ENCODE measurements at places on chromosomes 12 and 14.
A peak's percentile ranks its signal among the peaks of the same experiment; 100 is the strongest.

- DNase-seq: no peak
Observed at GRCh38 chr12:46377678-46378077, 5.1 kb upstream of the SLC38A2 start.

DNA sequence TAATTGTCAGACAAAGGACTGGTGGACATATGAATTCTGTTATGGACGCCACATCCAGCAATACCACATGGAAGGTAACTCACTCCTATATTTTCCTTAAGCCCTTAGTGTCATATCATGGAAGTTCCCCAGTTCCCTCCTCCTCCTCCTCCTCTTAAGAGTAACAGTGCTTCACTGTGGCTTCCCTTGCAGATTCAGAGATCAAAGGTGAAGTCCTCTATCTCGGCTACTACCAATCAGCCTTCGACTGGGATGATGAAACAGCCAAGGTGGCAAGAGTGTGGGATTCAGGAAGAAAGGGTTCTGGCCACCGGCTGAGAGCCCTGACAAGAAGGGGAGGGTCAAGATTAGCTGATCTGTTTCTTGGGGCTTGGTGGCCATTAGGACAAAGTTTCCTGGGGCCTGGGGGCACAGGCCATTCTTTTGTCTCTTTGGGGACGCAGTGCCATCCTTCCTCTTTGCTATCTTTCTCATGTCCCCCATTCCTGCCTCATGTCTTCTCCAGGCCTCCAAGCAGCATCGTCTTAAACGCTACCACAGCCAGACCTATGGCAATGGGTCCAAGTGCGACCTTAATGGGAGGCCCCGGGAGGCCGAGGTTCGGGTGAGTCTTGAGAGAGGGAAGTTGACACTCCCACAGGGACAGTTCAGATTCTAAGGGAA, 2.0 kb downstream of the OS9 start:
- no peak for DNase-seq

- no peak for DNase-seq
Observed at GRCh38 chr12:122793685-122794106, 19.3 kb downstream of the CCDC62 start.

DNA sequence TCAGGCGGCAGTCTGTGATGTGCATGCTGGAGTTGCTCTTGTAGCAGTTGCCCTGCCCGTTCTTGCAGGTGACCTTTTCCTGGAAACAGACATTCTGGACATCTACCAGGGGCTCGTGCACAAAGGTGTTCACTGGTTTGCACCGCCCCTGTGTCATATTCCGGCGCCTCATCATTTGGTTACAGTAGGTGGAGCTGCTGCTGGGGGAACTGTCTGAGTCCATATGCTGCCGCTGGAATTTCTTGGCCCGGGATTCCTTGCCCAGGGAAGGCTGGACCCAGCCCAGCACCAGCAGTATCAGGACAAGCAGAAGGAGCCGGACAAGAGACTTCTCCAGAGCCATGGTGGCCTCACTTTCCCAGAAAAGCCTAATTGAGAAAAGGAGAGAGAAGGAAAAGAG, 918 bp downstream of the RNASE1 start:
- no peak for DNase-seq

DNA sequence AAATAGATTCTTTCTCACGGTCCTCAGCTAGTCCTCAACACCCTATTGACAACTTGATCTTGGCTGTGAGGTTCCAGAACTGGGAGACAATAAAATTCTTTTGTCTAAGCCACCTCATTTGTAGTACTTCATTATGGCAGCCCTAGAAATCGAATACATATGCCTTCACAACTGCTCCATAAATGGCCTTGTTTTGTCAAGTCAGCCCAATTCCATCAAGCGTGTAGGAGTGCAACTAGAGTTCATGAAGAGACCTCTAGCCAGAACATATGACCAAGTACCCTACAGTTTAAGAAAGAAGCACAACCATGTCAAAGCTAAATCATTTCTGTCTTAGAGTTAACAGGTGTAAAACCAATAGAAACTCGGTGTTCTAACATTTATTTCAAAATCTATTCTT, 45.0 kb upstream of the PLEKHA5 start:
- no peak for DNase-seq

GRCh38 chr14:101808020-101808641, 46.6 kb downstream of the PPP2R5C start:
- no peak for DNase-seq

DNA sequence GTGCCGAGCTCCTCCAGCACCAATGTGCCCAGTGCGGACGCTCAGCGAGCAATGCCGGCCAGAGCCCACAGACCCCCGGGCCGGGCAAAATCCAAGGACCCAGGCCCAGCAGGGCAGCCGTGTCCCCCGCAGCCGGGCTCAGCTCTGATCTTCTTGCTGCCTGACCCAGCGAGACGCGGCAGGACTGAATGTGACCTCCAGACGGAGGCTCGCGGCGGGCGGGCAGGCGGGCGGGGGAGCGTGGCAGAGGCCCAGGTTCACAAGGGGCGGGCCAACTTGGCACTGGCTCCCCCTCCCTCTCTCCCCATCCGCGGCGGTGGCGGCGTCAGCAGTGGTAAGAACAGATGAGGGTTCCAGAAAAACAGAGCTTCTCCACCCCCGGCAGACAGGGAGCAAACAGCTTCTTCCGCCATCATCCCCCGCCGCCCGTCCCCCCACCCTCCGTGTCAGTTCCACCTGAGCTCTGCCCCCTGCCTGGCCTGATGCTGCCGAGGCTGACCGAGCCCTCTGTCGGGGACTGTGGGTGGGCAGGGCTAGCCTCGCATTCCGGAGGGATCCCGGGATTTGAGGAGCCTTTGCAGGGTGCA, 94.3 kb downstream of the RFLNA start:
- DNase-seq: peak; percentile 55

DNA sequence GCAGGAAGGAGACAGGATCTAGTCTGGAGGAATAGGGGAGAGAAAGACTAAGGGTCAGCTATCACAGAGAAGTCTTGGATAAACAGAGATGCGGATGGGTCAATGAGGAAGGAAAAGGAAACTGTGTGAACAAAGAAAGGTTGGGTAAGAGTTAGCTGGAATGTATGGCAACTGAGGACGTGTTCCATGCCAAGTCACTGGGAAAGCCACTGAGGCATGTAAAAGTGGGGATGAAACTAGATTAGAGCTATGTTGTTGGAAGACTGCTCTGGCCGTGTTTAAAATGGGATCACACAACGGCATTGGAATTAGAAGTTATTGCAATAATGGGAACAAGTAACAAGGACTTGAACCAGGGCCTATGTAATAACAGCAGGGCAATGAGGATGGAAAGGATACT, 3.9 kb upstream of the NR2C1 start:
- no peak for DNase-seq

- DNase-seq: no peak
Observed at GRCh38 chr12:3602488-3602887, 111.5 kb downstream of the PRMT8 start.

GRCh38 chr12:49231878-49232655, 32.8 kb upstream of the TUBA1C start:
- DNase-seq: no peak

- no peak for DNase-seq
Observed at GRCh38 chr12:83826112-83826511, 1086.5 kb downstream of the SLC6A15 start.

- no peak for DNase-seq
Observed at GRCh38 chr12:32828120-32828519, 68.5 kb downstream of the PKP2 start.

GRCh38 chr12:114316076-114316475, 89.9 kb downstream of the TBX5 start:
- no peak for DNase-seq

- no peak for DNase-seq
Observed at GRCh38 chr14:32208490-32208889, 5.4 kb upstream of the RNU6-8 start.

Data from activated effector memory CD4-positive, alpha-beta T cell treated with Interleukin-2 at 50 U/mL for 16 hours (primary cell).